Right hindlimb (tissue), 1 donor: ENCODE measurements at places on chromosomes 4 and X.
A peak's percentile ranks its signal among the peaks of the same experiment; 100 is the strongest.

GRCh38 chrX:131634900-131635299 lies 91.0 kb downstream of the OR13H1 start:
- DNase-seq = no peak

- DNase-seq = peak; percentile 30
Measured at GRCh38 chrX:47078129-47079043, at the start of gene RGN. Gene RGN (plus strand): TSS chrX:47078443. CDS start chrX:47081145, 2,702 bp downstream.

DNA sequence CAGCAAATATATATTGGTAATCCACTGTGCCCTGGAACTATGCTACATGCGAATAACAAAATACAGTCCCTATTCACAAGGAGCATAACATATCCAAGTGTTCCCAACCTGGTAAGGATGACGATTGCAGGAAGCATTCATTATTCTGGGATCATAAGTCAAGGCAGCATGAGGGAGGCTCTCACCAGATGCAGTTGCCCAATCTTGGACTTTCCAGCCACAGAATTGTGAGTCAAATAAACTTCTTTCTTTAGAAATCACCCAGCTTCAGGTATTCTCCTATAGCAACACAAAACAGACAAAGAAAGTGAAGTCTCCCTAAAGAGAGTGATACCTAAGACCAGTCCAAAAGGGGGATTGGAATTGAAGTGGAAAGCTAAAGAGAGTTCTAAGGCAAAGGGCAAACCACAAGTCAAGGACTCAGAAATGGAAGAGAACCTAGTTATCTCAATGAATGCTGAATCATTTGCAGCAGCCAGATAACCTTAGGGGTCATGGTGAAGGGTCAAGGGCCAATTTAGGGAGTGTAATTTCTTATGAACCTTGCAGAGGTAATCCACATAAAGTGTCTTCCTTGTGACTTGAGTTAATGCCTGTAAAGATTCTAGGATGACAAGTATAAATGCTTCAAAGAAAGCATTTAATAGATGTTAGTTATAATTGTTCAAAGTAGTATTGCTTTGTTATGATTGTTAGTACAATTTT lies 103.1 kb upstream of the PCDH7 start:
- no peak for DNase-seq

GRCh38 chr4:152503653-152504290 lies 32.1 kb downstream of the FBXW7 start:
- DNase-seq = no peak

- DNase-seq = no peak
Measured at GRCh38 chrX:134660627-134661026, 2.4 kb upstream of the PLAC1 start.

- no peak for DNase-seq
Measured at GRCh38 chr4:135508006-135508714, 1306.6 kb upstream of the PABPC4L start.
